ENCODE measurements at places on chromosomes 4 and X.
A peak's percentile ranks its signal among the peaks of the same experiment; 100 is the strongest.

GRCh38 chr4:167234316-167234881 is at the start of gene SPOCK3:
Gene SPOCK3, minus strand, starts transcription at chr4:167234494.
- peak; percentile 42 for DNase-seq

GRCh38 chr4:89427782-89428181 is 120.2 kb upstream of the GPRIN3 start:
- no peak for DNase-seq

GRCh38 chr4:119490335-119490734 is 138.3 kb downstream of the PDE5A start:
- DNase-seq: no peak

GRCh38 chr4:54973784-54974183 is 151.6 kb downstream of the KDR start:
- DNase-seq: no peak

DNA sequence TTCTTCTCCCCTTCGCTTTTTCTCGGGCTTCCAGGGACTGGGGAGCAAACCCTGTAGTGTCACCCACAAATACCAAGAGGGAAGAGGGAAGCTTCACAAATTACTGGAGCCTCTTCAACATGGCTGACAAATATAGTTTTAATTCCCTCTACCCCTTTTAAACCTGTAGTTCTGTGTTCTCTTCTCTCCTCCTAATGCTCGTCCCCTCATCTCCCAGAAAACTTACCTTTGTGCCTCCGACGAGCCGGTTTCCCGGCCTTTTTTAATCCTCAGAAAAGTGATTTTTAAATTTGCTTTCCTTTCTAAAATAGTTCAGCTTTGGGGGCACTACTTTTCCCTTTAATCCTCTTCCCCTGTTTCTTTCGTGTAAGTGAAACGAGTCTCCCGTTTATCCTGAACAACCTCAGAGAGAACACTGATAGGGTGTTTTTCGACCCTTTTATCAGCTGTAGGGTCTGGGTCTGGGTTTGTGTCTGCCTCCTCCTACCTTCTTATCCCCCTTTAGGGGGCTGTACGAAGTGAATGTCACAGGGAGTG is 408 bp downstream of the TET2 start:
- DNase-seq: no peak

DNA sequence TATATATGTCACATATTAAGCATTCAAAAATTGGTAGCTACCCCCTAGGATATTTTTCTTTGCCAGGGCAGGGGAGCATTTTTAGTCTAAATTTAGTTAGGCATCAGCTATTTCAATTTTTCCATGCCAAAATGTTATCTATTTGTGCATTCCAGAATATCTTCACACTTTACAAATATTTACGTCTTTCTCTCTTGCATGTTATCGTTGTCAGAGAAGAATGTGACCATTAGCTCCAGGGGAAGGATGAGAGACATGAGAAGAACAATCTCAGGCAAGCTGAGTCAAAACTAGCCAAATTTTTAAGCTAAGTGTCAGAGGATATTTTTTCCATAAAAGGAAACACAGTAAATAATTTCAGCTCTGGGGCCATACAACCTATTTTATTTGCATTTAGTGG is 885.0 kb upstream of the EPHA5 start:
- peak; percentile 89 for DNase-seq

- DNase-seq: no peak
These were observed 47.2 kb downstream of the STARD8 start for GRCh38 chrX:68694435-68695205.

DNA sequence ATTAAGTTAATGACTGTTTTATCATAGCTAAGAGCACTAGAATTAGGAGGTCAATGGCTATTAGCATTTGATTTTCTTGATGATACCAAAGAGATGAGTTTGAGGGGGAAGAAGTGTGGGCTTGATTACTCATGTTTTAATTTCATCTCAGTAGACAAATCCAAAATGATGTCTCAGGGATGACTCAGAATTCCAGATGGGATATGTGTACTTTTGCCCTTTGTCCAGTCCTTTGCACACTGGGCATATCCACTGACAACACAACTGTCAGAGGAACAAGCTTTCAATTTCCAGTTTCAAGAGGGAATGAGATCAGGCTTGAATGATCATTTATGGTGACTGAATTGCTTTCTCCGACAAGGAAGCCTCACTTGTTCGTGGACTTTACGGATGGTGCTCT is 325.3 kb upstream of the FTHL17 start:
- peak; percentile 65 for DNase-seq

- DNase-seq: peak; percentile 0
These were observed 381.6 kb downstream of the GASK1B start for GRCh38 chr4:157791236-157791635.

DNA sequence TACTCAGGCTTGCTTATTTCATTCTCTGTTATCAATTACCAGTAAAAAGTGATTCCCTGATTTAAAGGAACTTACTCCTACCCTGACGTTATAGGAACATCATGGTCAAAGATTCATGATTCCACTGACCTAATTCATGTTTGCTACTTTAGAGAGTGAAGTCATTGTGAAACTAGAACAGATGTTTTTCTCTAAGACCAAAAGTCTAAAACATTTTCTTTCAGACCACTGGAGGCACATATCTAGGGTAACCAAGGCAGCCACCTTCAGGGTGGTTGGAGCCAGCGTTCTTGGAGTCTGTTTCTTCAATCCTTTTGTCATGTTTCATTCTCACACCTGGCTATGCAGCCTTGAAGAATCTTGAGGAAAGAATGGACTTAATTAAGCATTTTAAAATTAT is 77.8 kb downstream of the GALNTL6 start:
- no peak for DNase-seq

GRCh38 chrX:10851809-10852208 is 231.4 kb upstream of the MID1 start:
- no peak for DNase-seq

GRCh38 chr4:8245884-8246833 is 23.4 kb upstream of the HTRA3 start:
- DNase-seq: no peak

DNA sequence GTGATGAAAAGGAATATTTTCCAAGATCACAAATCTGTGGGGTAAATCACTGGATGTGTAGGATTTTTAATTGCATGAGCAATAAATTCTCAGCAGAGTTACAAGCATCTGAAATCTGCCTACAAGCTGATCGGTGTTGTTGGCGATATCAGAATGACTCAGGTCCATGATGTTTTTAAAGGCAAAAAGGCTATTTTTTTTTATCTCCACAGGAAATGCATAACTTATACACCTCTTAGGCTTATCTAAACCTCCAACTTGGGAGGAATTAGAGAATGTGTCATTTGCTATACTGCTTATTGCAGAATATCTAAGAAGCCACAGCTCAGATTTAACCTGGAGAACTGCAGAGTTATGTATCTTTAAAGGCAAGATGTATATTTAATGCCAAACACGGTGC is 61.6 kb downstream of the KIT start:
- peak; percentile 4 for DNase-seq

- no peak for DNase-seq
These were observed 8.0 kb downstream of the FAM241A start for GRCh38 chr4:112153211-112153791.

GRCh38 chr4:2647403-2648158 is 108.6 kb downstream of the TNIP2 start:
- DNase-seq: no peak

GRCh38 chr4:76991161-76991660 is 41.7 kb downstream of the SEPTIN11 start:
- DNase-seq: no peak

GRCh38 chrX:97238632-97239031 is 354.9 kb downstream of the RPA4 start:
- DNase-seq: peak; percentile 60

DNA sequence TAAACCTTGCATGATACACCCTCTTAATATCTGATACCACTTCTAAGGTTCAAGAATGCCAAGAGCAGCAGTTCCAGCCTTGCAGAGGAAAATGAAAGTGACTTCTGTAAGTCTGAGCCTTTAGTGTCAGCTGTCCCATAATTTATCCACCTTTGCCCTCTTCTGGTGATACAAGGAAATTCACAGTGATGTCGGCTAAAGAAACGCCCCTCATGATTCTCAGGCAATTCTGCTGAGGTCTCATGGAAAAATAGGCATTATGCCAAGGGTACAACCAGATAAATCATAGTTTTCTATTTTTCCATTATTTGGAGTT is 172.2 kb upstream of the CXCL13 start:
- peak; percentile 21 for DNase-seq

DNA sequence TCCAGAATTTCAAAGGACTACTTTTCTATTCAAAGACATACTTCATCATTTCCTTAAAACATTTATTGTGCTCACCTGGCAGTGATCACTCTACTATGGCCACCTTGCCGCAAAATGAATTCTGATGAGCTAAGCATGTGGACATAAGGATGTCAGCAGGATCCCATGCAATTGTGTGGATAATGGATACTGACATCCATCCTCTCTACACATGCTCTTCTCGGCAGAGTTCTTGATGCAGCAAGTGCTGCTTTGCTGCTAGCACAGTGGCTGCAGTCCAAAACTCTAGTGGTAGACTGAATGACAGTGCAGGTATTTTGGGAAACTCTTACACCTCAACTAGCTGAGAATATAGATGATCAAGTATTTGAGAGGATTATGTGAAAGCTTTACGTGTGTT is 168.0 kb downstream of the BANK1 start:
- no peak for DNase-seq

DNA sequence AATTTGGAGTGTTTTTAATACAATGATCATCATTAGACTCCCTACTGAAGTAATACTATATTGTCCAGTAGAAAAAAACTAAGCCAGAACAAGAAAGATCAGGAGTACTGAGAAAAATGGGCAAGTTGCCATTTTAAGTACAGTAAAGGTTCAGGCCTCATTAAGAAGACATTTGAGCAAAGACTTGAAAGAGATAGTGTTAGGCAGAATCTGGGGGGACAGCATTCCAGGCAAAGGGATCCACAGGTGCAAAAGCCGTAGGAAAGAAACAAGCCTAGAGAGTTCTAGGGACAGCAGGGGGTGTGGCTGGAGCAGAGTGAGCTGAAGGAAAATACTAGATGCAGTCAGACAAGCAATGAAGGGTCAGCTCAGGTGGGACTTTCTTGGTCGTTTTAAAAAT is 58.1 kb upstream of the INTU start:
- DNase-seq: no peak

DNA sequence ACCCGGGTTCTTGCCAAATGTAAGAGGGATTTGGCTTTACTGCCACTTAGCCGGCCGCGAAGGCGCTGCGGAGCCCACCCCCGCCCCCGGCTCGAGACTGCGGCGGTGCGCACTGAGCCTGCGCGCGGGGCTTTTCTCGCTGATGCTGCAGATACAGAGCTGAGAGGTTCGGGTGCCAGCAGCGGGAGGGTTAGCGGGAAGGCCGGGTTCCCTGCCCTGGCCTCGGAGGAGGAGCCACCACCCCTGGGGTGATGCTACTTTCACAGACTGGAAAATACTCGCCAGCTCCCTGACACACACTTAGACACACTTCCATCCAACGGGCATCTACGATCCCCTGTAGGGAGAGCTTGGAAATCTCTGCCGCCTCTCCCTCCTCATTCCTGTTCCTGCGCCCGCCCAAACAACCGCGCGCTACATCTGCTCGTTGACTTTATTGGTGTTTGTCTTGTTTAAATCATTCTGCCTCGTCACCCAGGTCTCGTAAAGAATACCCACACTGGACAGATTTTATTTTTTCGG is 2.1 kb upstream of the PCDH7 start:
- peak; percentile 60 for DNase-seq

- DNase-seq: no peak
These were observed 22.6 kb downstream of the CHRNA9 start for GRCh38 chr4:40357738-40358137.

GRCh38 chr4:85368240-85368639 is 106.7 kb upstream of the ARHGAP24 start:
- DNase-seq: no peak

DNA sequence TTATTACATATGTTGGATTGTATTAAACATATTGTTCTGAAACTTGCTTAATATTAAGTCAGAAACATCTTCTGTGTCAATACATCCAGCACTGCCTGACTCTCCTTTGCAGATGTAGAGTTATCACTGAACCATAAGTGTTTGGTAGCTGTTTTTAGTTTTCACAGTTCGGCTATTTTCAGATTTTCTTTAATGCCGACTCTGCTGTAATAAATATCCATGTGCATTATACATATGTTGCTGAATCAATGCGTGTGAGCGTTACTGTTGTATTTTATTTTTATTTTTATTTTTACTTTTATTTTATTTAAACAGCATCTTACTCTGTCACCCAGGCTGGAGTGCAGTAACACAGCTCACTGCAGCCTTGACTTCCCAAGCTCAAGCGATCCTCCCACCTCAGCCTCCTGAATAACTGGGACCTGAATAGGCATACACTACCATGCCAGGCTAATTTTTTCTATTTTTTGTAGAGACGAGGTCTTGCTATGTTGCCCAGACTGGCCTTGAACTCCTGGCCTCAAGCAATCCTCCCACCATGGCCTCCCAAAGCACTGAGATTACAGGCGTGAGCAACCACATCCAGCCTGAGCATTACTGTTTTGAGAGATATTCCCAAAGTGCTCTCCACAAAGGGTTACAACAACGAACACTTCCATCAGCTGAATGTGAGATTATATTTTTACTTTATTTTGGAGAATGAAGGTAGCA is 50.7 kb upstream of the NOCT start:
- no peak for DNase-seq

- DNase-seq: peak; percentile 53
These were observed 46.4 kb downstream of the NAT8L start for GRCh38 chr4:2105559-2105958.

GRCh38 chr4:25821267-25821666 is 41.5 kb downstream of the SEL1L3 start:
- no peak for DNase-seq

DNA sequence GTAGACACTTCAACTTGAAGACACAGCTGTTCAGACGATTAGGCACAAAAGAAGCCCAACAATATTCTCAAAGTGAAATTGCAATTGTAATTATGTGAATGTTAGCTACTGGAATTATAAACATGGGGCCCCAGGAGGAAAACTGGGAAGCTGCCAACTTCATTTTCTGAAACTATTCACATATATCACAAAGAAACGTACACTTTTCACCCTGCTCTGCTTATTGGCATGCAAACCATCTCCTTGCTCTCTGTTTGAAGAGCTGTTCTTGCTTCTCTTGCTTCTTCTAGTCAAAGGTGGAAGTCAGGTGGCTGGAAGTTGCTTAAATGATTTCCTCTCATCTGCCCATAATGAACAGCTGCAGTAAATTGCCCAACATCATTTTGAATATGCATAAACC is 320.1 kb downstream of the CFAP299 start:
- DNase-seq: no peak

DNA sequence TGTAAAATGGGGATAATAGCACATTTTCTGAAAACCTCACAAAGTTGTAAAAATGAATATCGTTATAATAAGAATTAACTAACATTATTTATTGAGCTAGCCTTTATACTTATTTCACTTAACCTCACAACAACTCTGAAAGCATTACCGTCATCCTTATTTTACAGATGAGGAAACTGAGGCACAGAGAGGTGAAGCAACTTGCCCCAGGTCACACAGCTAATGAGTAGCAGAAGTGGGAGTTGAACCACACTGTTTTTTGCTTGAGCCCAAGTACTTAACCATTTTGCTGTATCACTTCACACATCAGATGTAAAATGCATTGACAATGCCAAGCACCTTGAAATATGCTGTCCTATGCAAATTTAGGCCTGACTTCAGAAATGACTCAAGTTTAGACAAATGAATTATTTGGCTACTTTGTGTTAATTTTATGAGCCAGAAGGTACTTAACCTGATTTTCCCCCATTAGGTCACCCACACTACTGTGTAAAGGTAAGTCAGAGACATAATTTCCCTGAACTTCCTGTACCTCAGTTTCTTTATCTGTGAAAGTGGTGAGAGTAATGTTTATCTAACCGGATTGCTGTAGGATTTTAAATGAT is 23.1 kb downstream of the CD40LG start:
- DNase-seq: no peak

GRCh38 chrX:110163488-110163887 is 154.4 kb downstream of the AMMECR1 start:
- peak; percentile 11 for DNase-seq

Data from astrocyte (in vitro differentiated cells and primary cell).